Fibroblast of the aortic adventitia (primary cell): ENCODE measurements at places on chromosomes 2 and 18. TPM values are rescaled to one million over a fixed set of nuclear protein-coding genes. Genes with fewer than 3 reads are reported as not detected.

- DNase-seq, result no peak
Measured at GRCh38 chr2:56347881-56348280, 164.1 kb downstream of the CCDC85A start.

DNA sequence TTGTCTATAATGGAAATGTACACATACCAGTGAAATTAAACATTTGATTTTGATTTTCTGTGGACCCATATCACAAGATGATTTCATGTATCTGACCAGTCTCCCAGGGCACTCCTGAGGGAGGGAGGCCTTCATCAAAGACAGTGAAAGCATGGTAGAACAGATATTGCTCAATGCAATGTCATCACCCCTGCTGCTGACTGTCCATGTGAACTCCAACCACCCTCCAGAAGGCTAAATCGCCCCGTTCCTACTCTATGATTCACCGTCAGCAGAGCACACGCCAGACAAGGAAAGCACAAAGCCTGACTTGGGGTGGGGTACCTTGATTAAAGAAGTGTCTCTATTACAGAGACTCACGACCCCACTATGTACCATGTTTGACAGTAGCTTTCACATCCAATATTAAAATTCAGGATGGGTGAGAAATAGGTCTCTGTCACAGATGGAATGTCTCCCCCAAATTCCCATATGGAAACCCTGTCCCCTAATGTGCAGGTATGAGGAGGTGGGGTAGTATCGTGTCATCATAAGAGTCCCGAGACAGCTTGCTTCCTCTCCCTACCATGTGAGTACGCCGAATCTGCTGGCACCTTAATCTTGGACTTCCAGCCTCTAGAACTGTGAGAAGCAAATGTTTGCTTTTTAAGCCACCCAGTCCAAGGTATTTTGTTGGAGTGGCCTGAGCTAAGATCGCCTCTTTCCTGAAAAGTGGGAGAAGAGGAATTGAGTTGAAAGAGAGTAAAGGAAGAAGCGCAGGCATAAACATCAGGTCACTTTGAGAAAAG is 42.4 kb downstream of the CYB5A start:
- DNase-seq, result peak; percentile 86

DNA sequence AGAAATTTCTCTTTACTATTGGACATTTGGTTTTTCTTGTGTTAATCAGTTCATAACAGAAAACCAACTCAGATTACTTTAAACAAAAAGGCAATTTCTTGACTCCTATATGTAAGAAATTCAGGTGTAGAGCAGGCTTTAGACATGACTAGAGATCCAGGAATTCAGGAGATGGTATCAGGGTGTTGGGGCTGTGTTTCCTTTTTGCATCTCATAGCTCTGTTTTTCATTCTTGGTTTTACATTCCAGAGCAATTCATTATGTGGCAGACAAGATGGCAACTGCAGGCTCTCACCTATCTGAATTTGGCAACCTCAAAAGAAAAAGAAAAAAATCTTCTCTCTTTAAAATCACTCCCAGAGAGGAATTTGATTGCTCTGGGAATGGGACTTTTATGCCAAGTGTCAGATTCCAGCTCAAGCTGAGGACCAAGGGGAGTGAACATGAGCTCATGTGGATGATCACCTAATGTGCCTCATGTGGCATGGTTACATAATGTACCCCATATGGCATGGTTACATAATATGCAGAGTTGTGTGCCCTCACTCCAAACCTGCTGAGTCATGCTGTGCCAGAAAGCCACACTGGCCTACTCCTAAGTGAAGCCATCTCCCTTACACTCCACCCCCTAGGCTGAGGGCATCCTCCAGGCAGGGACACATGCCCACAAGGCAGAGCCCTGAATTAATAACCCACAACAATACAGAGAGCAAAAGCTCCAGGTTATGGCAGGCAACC is 282.7 kb downstream of the MBD2 start:
- no peak for DNase-seq

DNA sequence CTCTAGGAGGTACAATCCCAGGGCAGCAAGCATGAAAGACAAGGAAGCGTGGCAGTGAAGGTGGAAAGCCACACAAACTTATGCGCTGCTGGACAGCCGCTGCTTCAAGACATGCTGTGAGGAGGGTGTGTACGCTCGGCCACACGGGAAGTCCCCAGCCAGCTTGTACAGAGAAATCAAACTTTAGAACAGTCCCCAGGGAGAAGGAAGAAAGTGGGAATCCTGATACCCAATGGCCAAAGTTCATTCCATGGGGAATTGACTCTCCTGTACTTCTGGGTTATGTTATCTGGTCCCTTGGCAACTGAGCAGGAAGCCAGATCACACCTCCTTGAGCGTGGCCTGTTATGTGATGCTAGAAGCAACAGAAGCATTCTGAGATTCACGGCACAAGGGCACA is 86.1 kb upstream of the BOD1L2 start:
- no peak for DNase-seq

DNA sequence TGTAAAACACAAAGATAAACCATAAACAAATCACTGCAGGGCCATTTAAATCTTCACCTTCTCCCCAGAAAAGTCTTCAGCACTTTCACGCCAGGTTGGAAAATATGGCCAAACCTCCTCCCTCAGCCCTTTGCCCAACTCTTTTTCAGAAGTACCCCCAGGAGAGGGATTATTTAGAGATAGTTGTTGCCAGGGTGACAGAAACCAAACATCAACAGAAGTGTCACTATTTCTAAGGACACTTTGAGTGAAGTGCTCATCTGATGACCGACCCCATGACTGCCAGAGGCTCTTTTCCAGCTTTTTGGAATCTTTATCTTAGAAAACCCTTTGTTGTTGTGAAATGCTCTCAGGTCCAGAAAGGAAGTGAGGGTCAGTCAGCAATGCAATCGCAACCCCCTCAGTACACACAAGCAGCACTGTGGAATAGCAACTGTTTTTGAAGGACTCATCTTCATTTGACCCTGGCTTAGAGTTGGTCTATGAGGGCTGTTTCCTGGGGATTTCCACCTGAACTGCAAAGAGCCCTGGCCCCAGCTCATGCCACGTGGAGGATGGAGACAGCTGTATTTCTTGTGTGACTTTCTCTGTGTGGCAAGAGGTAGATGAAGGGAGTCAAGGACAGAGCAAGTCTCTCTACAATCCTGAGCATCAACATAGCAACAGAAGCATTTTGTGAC is 114.0 kb upstream of the STON1 start:
- no peak for DNase-seq

DNA sequence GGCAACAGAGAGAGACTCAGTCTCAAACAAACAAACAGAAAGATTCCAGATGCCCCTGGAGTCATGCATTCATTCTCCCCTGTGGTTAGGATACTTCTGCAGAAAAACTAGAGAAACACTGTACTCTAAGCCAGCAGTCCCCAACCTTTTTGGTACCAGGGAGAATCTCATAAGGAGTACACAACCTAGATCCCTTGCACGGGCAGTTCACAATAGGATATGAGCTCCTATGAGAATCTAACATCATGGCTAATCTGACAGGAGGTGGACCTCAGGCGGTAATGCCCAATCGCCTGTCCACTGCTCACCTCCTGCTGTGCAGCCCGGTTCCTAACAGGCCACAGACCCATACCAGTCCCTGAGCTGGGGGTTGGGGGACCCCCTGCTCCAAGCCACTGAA is 18.3 kb downstream of the PSME4 start:
- DNase-seq, result no peak

DNA sequence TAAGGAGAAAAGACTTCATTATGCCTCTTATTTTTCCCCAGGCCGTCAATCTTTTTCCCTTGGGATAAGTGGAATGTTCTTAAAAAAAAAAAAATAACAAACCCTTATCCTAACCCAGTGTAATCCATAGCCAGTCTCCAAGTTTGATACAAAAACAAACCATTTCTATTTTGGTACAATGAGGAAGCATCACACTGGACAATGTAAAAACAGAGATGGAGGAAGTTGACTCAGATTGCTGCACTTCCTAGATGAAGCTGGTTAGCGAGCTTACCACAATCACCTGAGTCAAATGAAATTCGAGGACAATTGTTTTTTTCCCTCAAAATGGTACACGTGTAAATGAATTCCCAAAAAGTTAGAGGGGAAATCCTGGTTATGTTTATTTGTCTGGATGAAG is 259.7 kb downstream of the TCF4 start:
- peak; percentile 88 for DNase-seq

- no peak for DNase-seq
Measured at GRCh38 chr2:12176623-12177454, 430.4 kb downstream of the LPIN1 start.

GRCh38 chr18:7164323-7165004 is 46.9 kb upstream of the LAMA1 start:
- no peak for DNase-seq

- DNase-seq, result no peak
Measured at GRCh38 chr2:71224935-71225334, 2.0 kb downstream of the PAIP2B start.

GRCh38 chr2:227188292-227188691 is 23.9 kb downstream of the COL4A3 start:
- peak; percentile 79 for DNase-seq

- DNase-seq, result peak; percentile 74
Measured at GRCh38 chr2:204491528-204491927, 53.7 kb upstream of the PARD3B start.

GRCh38 chr2:186379052-186379451 is 107.0 kb upstream of the ZC3H15 start:
- DNase-seq, result no peak

The ELOA2 gene
- total RNA-seq, result not detected in 2 replicates

The ZNF638 gene
- 123 and 280 TPM in 2 replicates for total RNA-seq

The TANC1 gene
- 11.9 and 22.7 TPM in 2 replicates for total RNA-seq

The C1QL2 gene
- not detected in 2 replicates for total RNA-seq

The SNRPD1 gene
- total RNA-seq, result 15.1 and 78.2 TPM in 2 replicates

The ASB3 gene
- total RNA-seq, result 15.5 and 27.9 TPM in 2 replicates

The BOLL gene
- total RNA-seq, result not detected in 2 replicates

The CAPN14 gene
- 0.09 and 0.16 TPM in 2 replicates for total RNA-seq
